Frontal cortex (tissue), 4 donors: ENCODE measurements at places on chromosomes 16 and 17. TPM values are rescaled to one million over a fixed set of nuclear protein-coding genes. Genes with fewer than 3 reads are reported as not detected.

Gene TEX14
- under 0.01 TPM for total RNA-seq

Gene PRPSAP2
- 164 TPM for total RNA-seq

Gene RNF112
- 26.1 TPM for total RNA-seq

Gene IRX3
- total RNA-seq, result under 0.01 TPM

Gene VPS4A
- total RNA-seq, result 40.8 TPM

Gene GPRC5C
- total RNA-seq, result 5.3 TPM

Gene NPW
- total RNA-seq, result not detected

Gene MAF
- 15.9 TPM for total RNA-seq

Gene KRTAP4-6
- total RNA-seq, result not detected

Gene DNAH17
- total RNA-seq, result under 0.01 TPM

Gene CDC27
- total RNA-seq, result 153 TPM

Gene ZKSCAN2
- 13.9 TPM for total RNA-seq

Gene TBC1D3
- not detected for total RNA-seq

Gene TBKBP1
- total RNA-seq, result 13.9 TPM
